Stimulated activated CD4-positive, alpha-beta T cell treated with anti-CD3 and anti-CD28 coated beads, Interleukin-1b, Interleukin-23, amount 100 ng/mL, for 1 hour (primary cell): ENCODE measurements at places on chromosomes 3 and 15.

- no peak for DNase-seq
Measured at GRCh38 chr3:20442846-20443245, 256.8 kb upstream of the SGO1 start.

- DNase-seq = no peak
Measured at GRCh38 chr3:160001148-160001760, 12.6 kb downstream of the IL12A start.

DNA sequence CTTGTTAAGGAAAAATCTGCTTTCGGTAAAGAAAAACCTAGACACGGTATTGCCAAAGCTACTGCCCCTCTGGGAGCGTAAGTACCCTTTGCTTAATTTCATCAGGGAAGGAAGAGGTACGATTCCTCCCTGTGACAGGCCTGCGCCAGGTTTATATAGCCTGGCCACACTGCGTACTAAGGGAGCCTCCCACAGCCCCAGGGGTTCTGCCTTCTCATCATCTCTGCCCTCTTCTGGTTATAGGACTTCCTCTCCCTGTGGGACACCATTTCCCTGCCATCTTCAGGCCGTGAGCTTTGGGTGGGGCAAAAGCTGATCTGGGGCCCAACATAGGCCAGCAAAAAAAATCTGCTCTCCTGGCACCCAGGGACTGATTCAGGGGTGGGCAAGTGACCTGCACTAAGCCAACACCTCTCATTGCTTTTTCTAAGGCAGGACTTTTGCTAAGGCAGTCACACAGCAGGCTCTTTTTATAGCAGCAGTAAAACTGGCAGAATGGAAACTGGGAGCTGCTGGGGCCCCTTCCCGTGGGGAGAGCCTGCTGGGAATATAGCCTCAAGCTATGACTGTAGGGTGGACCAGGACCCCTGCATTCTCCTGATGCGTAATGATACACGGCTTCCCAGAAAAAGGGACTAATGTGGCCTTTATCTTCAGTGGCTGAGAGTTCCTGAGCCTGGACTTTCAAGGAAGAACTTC, 76.2 kb downstream of the PRICKLE2 start:
- no peak for DNase-seq

DNA sequence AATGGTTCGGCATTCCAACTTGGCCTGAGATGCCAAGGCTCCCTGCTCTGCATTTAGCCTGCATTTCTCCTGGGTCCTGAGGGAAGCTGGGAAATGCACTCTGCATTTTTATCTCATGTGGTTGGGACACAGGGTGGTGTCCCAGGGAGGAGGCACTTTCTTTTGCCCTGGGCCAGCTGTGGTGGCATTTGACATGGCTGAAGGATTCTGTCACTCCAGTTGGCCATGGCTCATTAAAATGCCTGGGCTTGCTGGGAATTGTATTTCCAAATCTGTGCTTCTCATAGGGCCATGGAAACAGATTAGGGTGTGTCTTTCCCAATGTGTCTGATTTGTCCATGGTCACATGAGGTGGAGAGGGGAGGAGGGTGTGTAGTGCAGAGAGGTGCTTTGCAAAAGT, 128.3 kb upstream of the RGMA start:
- DNase-seq = no peak

GRCh38 chr15:79529157-79529785, 97.1 kb downstream of the MINAR1 start:
- DNase-seq = no peak

DNA sequence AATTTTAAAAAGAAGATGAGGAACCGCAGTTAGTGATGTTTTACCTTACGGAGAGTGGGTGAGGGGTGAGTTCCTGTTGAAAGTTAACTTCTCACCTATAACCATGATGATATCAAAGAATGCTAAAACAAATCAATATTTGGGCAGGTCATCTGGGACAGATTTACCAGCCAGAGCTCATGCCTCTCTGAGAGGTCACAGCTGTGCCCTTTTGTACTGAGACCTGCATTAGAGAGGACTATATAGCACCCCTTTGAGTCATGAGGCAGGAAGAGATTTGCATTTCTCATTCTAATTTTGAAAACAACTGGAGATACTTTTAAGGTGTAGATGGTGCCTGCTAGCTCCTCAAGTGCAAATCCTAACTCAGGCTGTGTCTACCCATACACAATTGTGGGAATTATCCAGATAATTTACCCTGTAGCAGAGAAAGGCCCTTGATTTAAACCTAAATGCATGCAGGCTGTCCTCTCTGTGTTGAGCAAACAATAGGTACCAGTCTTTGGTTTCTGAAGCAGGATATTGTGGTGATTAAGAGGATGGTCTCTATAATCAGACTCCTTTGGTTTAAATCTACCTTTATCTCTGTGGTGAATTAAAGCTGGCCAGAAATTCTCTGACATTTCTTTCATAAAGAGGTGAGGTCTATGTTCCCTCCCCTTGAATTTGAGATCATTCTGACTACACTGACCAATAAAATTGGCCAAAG, 5.8 kb upstream of the TM4SF4 start:
- no peak for DNase-seq

DNA sequence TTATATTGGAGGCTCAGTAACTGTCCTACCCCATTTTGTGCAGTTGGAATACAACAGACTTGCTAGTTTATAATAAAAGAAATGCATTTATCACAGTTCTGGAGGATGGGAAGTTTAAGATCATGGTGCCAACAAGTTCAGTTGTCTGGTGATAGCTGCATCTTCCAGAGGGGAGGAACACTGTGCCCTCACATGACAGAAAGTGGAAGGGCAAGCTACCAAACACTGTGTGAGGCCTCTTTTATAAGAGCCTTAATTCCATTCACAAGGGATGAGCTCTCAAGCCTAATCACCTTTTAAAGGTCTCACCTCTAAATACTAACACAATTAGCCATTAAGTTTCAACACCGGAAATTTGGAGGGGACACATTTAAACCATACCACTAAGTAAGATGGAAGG, 1073.9 kb downstream of the PLOD2 start:
- DNase-seq = no peak

DNA sequence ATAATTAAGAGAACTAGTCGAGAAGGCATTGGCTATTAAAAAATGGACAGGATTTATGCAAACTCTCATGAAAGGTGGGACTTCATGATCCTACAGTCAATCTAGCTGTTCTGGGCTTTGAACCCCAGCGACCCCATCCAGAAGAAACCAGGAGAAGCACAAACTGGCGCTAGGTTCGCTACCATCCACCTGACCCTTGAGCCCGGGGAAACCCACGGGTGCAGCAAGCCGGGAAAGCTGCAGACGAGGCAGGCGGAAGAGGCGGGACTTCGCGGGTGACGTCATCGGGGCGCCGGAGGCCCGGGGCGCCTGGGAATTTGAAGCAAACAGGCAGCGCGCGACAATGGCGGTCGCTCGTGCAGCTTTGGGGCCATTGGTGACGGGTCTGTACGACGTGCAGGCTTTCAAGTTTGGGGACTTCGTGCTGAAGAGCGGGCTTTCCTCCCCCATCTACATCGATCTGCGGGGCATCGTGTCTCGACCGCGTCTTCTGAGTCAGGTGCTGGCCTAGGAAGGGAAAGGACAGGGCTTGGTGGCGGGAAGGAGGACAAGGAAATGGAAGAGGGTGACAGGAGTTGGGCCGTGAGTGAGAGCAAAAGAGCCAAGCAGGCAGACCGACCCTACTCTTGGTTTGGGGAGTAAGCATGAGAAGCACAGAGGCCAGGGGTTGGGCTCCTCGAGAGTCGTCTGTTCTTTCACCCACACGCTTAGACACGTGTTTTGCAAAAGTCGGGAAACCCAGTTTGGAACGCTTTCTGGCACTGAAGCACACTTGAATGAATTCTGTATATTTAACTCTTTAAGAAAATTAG, at the start of gene UMPS:
UMPS (plus strand) TSS at position 324 of the 812 bp plus-strand sequence; CDS start at position 344, 20 bp downstream.
- DNase-seq = peak; percentile 95

DNA sequence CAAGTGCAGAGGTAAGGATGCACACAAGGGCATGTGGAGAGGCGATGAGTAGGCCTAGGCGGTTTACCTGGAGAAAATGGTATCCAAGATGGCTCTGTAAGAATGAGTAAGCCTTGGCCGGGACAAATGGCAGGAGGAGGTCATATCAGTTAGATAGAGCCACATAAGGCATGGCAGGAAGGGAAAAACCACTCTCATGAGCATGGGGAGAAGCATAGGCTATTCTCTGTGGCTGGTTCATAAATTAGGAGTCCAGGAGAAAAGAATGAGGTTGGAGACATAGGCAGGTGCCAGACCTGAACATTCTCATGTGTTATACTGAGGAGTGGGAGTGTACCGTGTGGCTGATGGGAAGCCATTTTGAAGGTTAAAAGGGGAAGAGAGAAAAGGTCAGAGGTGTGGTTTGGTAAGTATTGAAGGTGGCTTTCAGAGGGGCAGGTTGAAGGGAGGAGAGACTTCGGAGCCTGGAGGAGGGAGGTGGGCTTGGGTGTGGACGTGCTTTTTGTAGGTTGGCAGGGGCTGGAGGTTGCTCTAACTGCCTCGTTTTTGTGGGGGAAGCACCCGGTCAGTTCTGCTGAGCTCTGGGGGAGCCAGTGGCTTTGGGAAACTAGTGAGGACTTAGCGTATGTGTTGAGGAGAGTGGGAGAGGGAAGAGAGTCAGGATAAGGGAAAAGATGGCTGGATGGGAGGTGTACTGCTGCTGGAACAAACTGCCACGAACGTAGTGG, 4.6 kb upstream of the FAM43A start:
- no peak for DNase-seq

- DNase-seq = no peak
Measured at GRCh38 chr3:14439501-14440167, 37.2 kb downstream of the SLC6A6 start.

DNA sequence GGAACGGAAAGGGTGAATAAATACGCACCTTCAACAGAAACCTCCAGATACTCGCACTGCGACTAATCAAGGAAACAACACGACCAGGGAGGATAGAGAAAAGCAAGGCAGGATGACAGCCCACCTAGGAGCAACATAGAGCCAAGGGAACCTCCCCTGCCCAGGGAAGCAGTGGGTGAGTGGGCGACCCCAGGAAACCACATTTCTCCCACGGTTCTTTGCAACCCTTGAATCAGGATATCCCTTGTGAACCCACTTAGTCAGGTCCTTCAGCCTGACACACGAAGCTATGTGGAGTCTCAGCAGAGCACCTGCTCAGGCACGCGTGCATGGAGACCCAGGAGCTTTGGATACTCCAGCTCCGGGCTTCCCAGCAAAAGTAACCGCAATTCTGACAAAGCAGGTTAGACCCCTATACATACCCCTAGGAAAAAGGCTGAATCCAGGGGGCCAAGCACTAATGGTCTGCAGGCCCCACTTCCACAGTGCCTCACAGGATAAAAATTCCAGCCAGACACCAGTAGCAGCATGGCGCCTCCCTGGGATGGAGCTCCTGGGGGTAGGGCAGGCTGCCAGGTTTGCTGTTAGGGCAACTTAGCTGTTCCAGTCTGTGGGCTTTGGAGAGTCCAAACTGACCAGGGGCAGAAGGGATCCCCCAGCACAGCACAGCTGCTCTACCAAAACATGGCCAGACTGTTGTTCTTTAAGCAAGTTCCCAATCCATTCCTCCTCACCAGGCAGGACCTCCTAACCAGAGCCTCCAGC, 38.4 kb upstream of the PXYLP1 start:
- DNase-seq = no peak

- DNase-seq = no peak
Measured at GRCh38 chr3:113297287-113297686, 85.9 kb downstream of the BOC start.

DNA sequence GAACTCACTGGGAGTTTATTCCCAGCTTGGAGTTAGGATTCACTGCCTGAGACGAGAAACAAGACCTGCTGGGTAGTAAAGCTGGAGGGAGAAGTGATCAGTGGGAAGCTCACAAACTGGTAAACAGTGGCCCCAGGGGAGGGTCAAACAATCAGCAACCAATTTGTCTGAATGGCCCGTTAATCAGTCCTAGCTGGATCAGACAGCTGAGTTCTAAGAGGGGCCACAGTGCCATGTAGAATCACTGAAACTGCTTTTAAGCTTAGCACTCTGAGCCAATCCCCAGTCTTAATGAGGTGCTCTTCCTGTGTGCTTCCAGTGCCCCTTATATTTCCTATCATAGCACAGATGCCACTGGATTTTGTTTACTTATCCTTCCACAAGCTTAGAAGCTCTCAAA, 591.7 kb downstream of the RSL24D1 start:
- no peak for DNase-seq

DNA sequence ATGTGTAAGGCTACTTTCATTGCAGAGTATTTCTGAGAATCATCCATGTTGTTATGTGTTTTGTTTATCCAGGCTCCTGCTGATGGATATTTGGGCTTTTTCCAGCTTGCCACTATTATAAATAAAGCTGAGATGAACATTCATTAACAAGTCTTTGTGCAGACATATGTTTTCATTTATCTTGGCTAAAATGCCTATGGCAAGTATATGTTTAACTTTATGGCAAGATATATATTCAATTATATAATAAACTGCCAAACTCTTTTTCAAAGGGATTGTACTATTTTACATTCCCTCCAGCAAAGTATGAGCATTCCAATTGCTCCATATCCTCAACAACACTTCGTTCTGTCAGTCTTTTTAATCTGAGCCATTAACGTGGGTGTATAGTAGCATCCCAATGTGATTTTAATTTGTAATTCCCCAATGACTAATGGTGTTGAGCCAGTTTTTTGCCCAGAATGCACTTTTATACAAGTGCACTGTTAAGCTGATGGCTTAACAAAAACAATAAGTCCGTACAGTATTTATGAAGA, 452.4 kb downstream of the SHQ1 start:
- DNase-seq = no peak

DNA sequence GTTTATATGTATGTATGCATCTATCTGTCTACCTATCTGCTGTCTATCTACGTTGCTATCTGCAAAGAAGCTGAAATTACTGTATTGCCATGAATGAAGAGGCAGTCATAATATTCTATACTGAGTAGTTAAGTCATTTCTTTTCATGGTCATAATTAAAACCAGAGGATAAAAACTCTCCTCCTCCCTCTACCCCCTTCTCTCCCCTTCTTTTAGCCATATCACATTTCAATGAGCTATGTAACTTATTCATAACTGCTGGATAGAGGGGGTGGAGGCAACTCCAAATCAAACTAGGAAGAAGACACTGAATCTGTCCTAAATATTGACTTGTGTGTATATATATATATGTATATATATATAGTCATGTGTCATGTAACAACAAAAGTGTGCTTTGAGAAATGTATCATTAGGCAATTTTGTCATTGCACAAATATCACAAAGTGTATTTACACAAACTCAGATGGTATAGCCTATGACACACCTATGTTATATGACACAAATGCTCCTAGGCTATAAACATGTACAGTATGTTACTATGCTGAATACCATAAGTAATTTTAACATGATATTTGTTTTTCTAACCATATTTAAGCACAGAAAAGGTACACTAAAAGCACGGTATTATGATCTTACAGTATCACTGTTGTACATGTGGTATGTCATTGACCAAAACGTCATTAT, 229.7 kb upstream of the KCNMB2 start:
- DNase-seq = no peak

- DNase-seq = no peak
Measured at GRCh38 chr3:183033746-183034145, 53.4 kb upstream of the DCUN1D1 start.

DNA sequence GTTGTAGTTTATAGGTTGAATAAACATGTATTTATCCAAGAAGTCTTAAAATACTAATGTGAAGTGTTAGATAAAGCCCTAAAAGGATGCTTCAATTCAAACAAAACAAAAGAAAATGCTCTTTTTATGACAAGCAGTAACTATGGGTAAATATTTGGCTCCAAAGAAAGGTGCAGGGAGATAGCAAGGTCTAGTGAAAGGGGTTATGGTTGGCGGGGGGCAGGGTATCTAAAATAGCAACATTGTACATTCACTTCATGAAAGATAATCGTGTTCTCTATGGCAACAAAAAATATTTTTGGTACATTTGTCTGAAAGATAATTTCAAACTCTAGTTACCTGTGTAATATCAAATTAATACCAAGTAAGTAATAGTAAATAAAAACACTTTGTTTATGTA, 149.5 kb downstream of the FGF12 start:
- DNase-seq = no peak

GRCh38 chr3:123909785-123910184, 25.7 kb upstream of the MYLK start:
- no peak for DNase-seq
